Stimulated activated CD4-positive, alpha-beta T cell treated with anti-CD3 and anti-CD28 coated beads, TNF-alpha, amount 100 ng/mL, for 1 hour (primary cell): ENCODE measurements at places on chromosomes 7 and 10.

DNA sequence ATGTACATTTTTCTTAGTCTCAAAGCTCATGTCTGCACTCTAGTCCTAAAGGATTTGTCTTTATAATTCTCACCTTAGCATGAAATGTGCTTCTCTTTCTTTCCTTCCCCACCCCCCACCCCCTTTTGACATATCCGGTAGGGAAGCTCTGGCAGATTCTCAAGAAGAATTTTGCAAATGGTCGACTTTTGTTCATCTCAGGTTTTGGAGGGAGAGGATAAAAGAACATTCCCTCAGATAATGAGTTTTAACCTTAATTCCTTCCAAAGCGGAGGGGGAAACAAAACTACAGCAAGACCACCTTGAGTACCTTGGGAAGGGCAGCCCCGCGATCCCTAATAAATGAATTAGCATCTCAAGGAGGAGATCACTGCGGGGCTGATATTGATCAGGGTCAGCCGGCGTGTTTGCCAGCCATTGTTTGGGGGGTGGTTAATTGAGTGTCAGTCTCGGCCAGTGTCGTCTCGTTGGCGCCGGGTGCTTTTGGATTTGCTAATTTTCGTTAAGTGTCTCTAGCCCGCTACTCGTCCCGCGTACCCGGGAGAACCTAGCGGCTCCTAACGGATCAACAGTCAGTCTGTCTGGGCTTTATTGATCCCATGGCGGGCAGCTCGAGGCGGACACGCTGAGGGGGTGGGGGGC is 874 bp upstream of the BAMBI start:
- no peak for DNase-seq

DNA sequence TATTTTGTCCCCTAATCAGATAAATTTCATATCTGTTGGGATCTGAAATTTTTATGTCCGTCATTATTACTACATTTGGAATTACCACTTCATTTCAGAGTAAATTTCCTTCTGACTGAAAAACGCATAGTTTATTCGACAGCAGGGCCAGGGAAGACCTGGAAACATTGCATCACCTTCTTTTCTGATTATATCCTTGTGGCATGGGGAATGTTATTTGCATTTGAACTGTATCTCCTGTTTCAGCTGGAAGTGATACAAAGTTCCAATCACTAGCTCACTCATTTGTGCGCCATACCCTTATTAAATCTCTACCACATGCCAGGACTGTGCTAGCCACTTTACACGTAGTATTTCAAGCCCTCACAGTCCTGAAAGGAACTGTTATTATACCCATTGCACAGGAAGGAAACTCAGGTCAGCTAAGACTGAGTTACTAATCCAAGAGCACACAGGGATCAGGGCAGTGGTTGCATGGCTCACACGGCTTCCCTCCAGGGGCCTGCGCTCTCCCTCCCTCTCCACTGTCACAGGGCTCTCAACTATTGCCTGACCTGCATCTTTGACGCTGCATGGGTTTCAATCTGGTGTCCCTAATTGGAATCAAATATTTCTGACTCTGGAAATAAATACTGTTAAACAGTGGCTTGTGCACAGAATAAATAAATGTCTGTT is 84.4 kb upstream of the NANOS1 start:
- no peak for DNase-seq

GRCh38 chr7:80450621-80451308 is 61.1 kb downstream of the GNAT3 start:
- DNase-seq = no peak

DNA sequence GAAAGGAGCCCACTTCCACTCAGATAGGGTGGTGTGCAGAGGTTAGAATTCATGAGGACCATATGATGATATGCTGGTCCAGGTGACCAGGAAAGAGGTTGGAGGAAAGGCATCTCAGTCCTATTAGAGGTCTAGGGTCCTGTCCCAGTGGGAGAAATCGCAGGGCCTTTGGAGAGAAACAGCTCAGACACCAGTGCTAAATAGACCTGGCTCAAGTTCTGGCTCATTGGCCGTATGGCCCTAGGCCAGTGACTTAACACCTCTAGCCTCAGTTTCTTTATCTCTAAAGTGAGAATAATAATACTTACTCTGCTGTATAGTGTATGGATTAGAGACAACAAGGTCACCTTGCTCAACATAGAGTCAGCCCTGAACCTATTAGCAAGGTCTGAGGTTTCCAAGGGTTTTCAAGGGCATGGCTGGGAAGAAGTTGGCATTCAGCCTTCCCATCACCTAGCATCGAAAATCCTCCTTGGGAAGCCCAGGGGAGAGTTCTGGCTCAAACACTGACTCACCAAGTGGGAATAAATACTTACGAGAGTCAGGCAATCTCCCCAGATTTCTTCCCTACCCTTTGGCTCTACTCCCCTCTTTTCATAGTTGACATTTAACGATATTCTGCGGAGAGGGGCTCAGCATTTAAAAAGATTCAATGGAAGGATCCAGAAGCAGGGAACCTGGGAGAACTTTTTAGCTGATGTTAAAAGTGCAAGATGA is 473.1 kb upstream of the PODXL start:
- no peak for DNase-seq

DNA sequence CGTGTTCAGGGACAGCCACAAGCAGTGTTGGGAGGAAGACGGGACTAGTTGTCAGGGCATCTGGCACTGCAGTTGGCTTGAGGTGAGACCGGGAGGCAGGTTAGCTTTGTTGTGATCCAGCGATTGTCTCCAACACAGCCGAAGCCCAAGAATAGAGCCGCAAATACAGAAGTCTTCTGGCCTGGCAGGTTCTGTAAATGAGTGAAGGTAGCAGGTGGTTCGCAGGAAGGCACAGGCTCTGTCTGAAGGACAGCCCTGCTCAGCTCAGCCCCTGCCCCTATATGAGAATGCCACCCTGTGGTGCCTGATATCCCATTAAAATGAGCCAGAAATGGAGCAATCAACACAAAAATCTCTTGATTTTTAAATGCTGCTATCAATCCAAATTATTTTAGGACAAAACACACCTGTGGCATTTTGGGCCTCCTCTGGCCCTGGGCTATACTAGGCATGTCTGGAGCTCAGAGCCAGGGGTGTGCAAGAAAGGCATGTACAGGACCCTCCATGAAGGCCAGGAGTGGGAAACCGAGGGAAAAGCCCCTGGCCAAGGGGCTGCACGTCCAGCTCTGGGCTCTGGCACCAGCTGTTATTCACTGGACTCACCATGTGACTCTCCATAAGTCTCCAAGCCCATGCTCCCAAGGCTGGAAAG is 11.2 kb upstream of the C10orf71 start:
- DNase-seq = no peak

- no peak for DNase-seq
Measured at GRCh38 chr7:81385370-81385769, 384.5 kb downstream of the HGF start.

DNA sequence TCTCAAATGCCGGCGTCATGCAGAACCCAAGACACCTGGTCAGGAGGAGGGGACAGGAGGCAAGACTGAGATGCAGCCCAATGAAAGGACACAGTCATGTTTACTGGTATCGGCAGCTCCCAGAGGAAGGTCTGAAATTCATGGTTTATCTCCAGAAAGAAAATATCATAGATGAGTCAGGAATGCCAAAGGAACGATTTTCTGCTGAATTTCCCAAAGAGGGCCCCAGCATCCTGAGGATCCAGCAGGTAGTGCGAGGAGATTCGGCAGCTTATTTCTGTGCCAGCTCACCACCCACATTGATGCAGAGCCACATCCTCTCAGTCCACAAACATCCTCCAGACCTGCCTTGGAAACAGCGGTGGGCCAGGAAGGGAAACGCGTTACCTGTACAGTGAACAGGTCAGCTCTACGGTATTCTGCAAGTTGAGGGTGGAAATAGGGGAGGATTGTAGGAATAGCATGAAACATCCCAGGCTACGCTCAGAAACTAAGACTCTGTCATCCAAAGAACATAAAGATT is 133.1 kb upstream of the PRSS1 start:
- DNase-seq = no peak

DNA sequence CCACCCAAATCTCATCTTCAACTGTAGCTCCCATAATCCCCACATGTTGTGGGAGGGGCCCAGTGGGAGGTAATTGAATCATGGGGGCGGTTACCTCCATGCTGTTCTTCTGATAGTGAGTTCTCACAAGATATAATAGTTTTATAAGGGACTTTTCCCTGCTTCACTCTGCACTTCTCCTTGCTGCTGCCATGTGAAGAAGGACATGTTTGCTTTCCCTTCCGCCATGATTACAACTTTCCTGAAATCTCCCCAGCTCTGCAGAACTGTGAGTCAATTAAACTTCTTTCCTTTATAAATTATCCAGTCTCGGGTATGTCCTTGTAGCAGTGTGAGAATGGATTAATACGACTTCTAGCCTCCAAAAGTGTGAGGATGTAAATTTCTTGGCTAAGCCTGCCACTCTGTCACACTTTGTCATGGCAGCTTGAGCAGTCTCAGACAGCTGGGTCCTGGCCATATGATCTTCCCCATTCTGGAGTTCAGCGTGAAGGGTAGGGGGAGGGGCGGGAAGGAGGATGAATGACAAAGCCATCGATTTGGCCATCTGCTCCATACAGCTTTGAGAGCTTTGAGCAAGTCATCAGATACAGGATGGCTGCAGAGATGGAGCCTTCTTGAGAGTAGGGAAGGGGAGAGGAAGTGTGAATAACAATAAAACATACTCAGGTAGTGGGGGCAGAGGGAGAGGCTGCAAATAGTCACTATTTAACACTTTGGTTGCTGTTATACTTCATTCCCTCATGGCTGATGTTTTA is 19.1 kb upstream of the INPP5F start:
- no peak for DNase-seq

DNA sequence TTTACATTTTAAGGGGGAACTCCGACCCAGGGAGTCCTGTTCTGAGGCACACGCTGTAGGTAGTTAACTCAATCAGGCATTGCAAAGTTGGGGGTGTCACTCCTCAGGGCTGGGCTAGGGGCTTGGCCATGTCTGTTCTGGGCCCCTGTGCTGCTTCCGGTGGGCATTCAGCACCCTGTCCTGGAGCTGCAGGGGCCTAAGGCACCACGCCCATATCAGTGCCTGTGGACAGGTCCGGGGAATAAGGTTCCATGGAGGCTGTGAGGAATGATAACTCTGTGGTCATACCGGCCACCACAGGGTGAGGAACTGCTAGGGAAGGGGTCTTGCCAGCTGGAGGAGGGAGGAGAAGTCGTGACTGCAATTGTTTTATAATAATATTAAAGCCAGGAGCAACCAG is 539.1 kb upstream of the FOXK1 start:
- DNase-seq = no peak

GRCh38 chr10:53899463-53900160 is 901.4 kb downstream of the PCDH15 start:
- DNase-seq = no peak

DNA sequence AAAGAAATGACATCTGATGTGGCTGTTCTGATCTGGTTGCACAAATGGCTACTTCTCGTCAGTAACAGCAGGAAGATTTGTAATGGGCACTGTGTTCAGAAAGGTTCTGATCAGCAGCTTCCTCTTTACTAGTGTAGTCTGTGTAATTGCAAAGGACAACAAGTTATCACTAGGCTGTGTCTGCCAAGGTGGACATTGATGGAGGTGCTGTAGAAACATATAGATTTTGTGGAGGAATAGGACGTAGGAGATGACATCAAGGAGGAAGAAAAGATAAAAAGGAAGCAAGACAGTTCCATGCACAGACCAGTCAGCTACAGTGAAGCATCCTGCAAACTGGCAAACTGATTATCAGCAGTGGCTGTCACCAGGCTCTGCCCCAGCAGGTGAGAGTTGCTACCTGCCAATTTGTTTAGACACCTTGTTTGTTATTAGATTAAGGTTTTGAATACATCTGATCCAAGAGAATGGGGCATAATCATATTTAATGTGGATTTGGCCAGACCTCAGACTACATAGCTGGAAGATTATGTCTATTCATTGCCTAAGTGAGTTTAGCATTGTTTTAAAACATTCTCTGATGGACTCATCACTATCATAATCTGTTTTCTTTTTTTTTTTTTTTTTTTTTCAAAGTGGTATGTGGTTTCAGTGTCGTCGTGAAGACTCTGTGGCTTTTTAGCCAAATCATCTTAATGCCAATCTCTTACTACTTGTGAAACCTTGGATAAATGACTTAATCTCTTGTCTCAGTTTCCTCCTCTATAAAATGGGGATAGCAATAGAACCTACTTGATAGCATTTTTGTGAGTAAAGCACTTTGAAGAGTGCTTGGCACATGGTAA is 417.9 kb upstream of the LRGUK start:
- no peak for DNase-seq

- DNase-seq = no peak
Measured at GRCh38 chr10:44818701-44819127, 92.4 kb upstream of the TMEM72 start.

DNA sequence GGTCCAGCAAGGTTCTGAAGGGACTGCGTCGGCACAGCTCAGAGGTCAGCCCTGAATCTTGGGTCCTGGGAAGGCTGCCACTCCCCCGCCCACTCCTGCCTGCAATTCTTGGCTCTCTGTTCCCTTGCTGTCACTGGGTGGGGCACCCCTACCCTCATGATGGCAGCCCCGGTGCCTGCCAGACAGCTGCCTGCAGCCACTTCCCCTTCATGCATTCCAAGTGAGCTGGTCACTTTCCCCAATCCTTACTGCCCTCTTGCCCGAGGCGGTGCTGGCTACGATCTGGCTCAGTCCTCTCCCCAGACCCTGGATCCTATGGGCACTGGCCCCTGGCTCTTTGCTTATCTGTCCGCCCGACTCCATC is 14.2 kb downstream of the MYL10 start:
- no peak for DNase-seq

GRCh38 chr7:140350056-140350455 is 48.3 kb downstream of the SLC37A3 start:
- no peak for DNase-seq

- DNase-seq = no peak
Measured at GRCh38 chr7:144709066-144709465, 126.8 kb downstream of the TPK1 start.

DNA sequence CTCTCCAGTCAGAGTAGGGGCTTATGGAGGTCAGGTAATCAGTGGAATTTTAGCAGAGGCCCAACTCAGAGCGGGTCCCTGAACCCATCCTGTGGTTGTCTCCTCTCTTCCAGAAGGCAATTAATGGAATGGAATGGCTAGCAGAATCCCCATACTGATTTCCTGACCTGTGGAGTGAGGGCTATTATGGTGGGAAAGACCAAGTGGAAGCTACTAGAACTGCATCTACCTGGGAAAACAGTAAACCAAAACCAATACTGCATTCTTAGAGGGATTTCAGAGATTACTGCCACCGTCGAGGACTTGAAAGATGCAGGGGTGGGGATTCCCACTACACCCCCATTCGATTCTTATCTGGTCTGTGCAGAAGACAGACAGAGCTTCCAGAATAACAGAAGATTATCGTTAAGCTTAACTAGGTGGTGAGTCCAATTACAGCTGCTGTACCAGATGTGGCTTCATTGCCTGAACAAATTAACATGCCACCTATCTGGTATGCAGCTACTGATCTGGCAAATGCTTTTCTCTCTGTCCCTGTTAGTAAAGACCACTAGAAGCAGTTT is 73.2 kb downstream of the LMBR1 start:
- no peak for DNase-seq
